ENCODE measurements at places on chromosomes 16 and 17.

DNA sequence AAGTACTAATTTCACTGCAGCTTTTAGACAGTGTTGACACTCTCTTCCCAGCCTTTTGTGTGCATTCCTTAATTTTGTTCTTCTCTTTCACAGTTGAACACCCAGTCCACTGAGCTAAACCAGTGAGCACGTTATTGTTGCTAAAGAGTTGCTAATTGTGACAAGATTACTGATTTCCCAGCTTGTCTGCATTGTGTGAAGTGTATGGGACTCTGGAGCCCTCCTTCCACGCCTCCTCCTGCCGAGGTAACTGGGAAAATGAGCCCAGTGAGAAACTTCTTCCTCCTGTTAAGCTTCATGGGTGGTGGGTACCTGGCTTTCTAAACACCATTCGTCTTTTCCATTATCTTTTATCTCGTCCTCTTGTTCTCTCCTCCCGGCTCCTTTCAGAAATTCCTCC, 29.8 kb upstream of the DNAH17 start:
- no peak for DNase-seq

DNA sequence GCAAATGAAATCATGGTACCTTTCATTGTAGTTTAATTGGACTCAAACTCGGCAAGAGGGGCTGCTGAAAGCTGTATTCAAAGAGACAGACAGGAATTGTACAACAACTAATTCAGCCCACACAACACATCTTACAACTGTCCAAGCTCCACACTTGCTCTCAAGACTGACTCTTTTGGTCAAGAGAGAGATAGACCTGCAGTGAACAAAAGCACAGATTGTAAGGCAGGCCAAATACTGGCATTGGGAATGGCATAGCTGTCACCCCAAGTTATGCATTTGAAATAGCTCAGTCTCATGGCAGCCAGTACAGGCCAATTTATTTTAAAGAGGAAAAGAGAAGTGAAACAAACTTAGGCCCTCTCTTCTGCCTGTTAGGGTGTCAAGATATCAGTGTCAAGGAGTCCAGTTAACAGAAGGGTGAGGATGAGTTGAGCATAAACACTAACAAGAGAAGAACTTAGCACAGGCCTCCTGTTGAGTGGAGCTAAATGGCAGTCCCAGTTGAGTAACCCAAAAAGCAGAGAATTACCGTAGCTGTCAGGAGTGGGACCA, 215.7 kb downstream of the IRX3 start:
- no peak for DNase-seq

- no peak for DNase-seq
These were observed 49.9 kb downstream of the MAP1LC3B start for GRCh38 chr16:87441886-87442580.

- DNase-seq: no peak
These were observed 20.8 kb downstream of the GNA13 start for GRCh38 chr17:65035704-65036103.

GRCh38 chr16:68324780-68325357, 14.1 kb downstream of the PRMT7 start:
- no peak for DNase-seq

- no peak for DNase-seq
These were observed 17.7 kb downstream of the LITAFD start for GRCh38 chr16:8899709-8900317.

- DNase-seq: no peak
These were observed 14.1 kb downstream of the CDRT15 start for GRCh38 chr17:14222611-14223010.

GRCh38 chr16:87178977-87179376, 138.2 kb downstream of the C16orf95 start:
- DNase-seq: no peak

DNA sequence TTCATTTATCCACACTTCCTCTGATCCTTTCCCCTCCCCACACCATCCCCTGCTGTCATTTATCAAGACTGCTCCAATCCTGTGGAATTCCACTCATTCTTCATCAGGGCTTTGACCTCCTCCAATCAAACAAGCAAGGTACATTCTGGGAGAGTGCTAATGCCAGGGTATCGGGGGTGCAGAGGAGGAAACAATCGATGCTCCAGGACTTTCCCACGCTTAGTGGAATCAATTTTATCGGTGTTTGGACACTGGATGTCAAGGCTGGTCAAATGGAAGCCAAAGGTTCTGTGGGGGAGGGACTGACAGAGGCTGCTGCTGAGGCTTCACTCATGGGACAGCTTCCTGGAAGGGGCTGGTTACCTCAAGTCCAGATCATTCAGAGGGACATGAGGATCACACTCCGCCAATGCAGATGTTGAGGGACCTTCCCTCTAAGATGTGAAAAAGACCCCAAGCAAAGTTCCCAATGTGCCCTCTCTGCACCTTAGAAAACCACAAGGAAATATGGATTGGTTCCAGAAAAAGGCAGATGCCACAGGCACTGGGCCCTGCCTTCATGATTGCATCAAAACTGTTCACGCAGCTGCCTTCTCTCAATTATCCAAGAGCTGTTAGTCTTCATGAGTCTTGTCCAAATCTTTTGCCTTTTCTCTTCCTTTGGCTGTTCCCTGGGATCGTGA, 44.7 kb upstream of the SOX9 start:
- DNase-seq: no peak

DNA sequence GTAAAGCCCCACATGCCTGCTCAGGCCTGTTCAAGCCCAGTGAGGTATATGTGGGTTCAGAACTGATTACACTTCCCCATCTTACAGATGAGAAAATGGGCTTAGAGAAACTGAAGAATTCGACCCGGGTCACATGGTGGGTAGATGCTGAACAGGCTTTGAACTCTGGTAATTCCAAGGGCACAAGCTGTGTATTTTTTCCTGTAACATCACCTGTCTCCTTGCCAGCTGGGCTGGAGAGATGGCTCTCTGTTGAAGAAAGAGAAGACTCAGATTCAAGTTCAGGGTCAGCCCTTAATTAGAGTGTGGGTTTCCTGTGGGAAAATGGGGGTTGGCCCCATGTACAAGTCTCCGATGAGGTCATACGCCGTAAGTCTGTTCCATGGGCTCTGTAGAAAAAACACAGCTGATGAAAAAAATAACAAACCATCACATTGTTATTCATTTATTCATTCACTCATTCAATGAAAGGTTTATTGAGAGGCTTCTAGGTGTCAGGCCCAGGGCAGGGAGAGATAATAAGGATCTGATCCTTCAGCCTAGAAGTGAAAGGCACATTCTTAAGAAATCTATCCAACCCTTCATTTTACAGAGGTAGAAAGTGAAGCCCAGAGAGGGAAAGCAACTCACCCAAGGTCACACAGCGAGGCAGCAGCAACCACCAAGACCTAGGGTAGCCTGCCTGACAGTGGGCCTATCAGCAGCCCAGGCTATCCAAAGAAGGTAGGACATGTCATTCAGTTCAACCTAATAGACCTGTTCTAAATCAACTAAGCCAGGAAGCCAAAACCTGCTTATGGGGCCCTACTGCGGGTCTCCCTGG, 482.8 kb downstream of the SOX9 start:
- DNase-seq: no peak

- DNase-seq: no peak
These were observed 216.7 kb downstream of the C16orf78 start for GRCh38 chr16:49590166-49590871.

DNA sequence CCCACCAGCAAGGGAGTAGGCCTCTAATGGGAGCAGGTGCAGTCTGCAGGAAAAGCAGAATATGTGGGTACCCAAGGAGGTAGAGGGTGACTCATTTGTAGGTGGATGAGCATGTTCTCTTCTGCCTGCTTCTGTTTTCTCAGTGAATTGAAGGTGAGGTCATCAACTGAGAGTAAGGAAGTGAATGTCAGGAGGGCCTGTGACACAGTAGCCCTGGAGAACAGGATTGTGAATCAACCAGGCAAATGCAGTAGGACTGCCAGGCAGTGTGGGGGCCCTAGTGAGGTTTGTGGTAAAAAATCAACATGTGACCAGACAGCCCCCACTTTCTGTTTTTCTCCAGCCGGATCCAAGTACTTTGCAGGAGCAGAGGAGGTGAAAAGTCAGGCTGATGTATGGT, 150.5 kb upstream of the SOX9 start:
- no peak for DNase-seq

DNA sequence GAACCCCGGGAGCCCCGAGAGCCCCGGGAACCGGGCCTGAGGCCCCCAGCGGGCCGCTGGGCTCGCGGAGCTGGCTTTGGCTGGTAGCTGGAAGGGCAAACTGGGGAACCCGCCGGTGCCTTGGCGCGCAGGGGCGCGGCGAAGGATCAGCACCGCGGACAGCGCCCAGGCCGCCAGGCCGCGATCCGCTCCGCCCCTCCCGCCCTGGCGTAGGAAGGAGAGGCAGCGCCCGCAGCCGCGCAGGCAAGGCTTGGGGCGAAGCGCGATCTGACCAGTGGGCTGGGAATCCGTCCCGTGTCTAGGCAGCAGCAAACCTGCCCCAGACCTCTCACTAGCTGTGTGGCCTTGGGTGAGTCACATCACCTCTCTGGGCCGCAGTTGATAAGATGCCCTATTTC, 331 bp upstream of the CCDC92B start:
- DNase-seq: peak; percentile 24

- DNase-seq: no peak
These were observed 3.8 kb upstream of the STAT5B start for GRCh38 chr17:42279776-42280630.

DNA sequence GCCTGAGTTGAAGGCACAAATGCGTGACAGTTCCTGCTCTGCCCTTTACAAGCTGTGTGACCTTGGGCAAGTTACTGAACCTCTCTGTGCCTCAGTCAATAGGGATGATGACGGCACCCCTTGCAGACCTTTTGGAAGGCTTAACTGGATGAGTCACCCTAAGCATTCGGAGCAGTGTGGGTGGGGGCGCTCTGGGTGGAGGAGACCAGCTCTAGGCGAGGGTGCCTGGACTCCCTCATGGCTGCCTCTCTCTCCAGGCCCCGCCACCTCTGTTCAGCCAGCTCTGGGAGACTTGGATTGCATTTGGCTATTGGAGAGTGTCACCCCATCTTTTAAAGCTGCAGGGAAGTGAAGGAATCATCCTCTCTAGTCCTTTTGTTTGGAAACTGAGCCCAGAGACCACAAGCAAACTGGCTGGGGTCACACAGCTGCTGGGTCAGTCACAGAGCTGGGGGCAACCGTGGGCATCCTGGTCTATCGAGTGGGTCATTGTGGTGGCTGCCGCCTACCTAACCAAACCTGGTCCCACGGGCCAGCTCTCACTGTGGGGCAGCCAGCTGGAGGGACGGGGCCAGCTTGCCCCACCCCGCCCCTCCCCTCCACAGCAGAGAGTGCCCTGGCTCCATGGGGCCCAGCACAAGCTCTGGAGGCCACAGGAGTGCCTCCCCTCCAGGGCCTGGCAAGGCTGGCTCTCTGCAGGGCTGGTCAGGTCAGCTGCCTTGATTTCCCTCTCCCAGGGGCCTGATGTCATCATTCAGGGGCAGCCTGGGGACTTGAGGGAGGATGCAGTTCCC, 20.2 kb upstream of the GSE1 start:
- no peak for DNase-seq

- DNase-seq: no peak
These were observed at the start of gene SPN for GRCh38 chr16:29663016-29663806. Gene SPN (plus strand): TSS chr16:29663247. CDS start chr16:29663729, 482 bp downstream.

DNA sequence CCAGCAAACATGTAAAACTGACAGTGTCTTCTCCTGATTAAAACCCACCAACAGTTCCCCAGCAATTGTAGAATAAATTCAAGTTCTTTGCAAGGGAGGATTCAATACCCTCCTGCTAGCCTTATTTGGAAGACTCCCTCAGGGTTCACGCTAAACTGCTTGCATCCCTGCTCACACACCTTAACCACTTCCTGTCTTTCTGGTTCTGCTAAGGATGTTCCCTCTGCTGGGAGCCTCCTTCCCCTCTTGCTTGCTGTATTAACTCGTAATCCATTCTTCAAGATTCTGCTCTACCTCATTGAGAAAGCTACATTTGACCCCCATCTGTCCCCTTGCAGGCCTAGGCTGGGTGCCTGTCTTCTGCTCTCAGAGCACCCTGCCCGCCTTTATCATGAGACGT, 2.3 kb upstream of the SHISA6 start:
- DNase-seq: no peak

- DNase-seq: peak; percentile 56
These were observed 47.6 kb downstream of the ABAT start for GRCh38 chr16:8722025-8722348.

GRCh38 chr16:63447121-63447520, 1410.9 kb upstream of the CDH8 start:
- DNase-seq: peak; percentile 8

GRCh38 chr16:10228779-10229178, 46.6 kb upstream of the GRIN2A start:
- peak; percentile 78 for DNase-seq

DNA sequence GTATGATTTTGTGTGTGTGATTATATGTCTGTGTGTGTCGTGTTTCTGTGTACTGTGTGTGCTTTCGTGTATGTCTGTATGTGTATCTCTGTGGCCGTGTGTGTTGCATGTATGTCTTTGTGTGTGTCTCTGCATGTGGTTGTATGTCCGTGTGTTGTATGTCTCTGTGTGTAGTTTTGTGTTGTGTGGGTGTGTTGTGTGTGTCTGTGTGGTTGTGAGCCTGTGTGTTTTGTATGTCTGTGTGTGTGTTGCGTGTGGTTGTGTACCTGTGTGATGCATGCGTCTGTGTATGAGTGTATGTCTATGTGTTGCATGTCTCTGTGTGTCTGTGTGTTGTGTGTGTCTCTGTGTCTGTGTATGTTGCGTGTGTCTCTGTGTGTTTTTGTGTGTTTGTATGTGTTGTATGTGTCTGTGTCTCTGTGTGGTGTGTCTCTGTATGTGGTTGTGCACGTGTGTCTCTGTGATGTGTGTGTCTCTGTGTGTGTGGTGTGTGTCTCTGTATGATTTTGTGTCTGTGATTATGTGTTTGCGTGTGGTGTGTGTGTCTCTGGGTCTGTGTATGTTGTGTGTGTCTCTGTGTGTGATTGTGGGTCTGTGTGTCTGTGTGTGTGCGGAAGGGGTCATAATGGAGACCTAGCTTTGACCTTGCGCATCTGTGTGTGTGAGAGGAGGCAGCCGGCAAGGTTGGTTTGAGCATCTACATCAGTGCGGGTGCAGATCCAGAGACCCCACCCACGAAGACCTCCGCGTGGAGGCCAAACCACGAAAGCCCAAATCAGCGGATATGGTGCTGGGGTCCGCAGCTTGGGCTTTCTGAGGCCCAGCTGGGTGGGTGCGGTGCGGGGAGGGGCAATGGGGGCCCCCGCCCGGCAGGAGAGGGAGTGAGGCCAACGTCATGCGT, 212.6 kb upstream of the GSE1 start:
- no peak for DNase-seq

DNA sequence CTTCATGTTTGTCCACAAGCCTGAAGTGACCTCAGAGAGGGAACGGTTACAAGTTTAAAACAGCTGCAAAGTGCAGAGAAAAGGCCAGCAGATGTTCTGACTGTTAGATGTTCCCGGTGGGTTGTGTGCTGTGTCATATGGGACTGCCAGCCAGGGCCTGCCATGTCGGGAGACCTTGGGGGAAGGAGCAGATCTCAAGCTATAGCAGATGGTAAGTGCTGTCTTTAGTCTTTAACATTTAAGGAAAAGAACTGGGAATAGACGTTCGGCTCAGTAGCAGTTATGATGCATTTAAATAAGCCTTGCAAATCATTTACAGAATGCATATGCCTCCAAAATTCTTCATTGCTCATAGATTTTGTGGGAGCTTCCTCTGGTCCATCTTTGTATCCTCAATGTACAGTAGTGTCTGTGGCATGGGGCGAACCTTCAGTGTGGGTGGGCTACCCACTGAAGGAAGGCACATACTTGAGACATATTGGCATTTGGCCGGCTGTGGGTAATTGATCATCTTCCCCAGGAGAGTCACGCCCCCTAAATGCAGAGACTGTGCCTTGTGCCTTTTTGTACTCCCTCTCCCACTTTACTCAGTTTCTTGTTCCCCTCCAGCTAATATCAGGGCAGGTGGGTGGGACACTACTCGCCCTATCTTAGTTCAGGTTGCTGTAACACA, 131.9 kb downstream of the NPIPB5 start:
- no peak for DNase-seq

All from DMS79 treated with DMSO at 0.1 percent for 48 hours (cell line).